Activated CD4-positive, alpha-beta T cell treated with anti-CD3 and anti-CD28 coated beads for 48 hours (primary cell): ENCODE measurements at places on chromosomes 13 and 19.

DNA sequence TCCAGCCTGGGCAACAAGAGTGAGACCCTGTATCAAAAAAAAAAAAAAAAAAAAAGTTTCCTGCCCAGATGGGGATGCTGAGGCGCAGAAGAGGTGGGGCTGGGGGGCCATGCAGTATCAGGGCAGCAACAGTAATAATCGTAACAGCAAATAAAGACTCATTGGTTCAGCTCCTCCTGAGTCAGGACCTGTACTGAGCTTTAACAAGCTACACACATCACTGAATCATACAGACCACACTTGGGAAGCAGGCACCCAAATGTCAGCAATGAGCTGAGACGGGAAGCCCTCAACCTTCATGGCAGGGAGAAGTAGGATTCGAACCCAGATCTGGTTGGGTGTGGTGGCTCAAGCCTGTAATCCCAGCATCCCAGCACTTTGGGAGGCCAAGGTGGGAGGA lies 10.6 kb upstream of the DPF1 start:
- DNase-seq: no peak

- DNase-seq: no peak
Measured at GRCh38 chr13:108120302-108120701, 95.0 kb downstream of the LIG4 start.

GRCh38 chr13:27379694-27380641 lies 44.5 kb upstream of the GTF3A start:
- peak; percentile 78 for DNase-seq

DNA sequence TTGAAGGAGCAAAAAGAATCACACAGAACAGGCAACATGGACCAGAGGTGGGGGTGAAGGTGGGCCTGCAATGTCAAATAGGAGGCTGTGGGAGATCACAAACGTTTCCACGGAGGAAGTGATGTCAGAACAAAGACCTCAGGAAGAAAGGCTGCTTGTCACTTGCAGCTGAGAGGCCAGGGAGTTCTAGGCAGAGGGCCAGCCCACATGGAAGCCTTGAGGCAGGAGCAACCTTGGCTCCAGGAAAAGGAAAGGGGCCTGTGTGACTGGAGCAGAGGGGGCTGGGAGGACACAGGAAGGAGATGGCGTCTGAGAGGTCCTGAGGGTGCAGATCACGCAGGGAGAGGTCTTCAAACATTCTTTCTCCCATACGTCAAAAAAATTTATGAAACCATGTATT lies 16.3 kb downstream of the ZNF160 start:
- DNase-seq: no peak

DNA sequence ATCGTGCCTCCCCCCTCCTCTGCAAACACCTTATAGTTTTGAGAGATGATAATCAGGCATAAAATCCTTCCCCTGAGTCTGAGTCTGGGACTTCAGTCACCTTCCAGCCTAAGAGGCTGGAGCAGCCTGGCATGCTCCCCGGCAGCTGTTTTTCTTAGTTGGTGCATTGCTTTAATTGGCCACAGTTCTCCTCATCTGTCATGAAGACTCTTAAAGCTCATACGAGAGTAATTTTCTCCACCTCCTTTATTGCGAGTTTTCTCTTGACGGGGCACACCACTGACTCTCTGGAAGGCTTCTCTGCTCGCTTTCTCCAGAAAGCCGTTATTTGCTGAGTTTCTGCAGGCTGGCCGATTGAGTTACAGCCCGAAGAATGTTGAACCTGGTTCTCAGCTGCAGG lies 310.5 kb downstream of the ATP8A2 start:
- DNase-seq: no peak

DNA sequence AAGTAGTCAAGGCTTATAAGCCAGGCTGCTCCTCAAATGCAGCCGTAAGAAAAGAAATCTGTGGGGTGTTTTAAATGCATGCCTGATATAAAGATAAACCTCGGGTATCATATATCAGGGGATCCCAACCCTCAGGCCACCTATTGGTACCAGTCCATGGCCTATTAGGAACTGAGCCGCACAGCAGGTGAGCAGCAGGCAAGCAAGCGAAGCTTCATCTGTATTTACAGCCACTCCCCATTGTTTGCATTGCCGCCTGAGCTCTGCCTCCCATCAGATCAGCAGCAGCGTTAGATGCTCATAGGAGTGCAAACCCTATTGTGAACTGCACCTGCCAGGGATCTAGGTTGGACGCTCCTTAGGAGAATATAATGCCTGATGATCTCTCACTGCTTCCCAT lies 233.5 kb upstream of the SERP2 start:
- no peak for DNase-seq

DNA sequence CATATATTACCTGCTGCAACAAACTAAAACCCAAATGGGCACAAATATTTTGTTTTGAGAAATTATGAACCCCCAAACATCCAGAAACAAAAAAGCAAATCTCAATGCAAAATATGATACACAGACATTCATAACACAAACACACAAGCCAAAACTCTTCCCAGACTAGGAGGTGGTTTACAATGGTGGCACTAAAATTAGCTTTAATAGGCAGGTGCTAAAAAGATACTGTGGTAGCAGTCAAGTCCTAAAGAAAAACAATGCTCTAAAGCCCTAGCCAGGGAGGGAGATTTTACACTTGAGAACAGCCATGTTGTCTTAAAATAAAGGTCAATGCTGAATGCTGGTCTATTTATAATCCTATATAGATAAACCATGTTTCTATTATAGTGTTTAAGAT lies 65.0 kb downstream of the DOCK9 start:
- no peak for DNase-seq

DNA sequence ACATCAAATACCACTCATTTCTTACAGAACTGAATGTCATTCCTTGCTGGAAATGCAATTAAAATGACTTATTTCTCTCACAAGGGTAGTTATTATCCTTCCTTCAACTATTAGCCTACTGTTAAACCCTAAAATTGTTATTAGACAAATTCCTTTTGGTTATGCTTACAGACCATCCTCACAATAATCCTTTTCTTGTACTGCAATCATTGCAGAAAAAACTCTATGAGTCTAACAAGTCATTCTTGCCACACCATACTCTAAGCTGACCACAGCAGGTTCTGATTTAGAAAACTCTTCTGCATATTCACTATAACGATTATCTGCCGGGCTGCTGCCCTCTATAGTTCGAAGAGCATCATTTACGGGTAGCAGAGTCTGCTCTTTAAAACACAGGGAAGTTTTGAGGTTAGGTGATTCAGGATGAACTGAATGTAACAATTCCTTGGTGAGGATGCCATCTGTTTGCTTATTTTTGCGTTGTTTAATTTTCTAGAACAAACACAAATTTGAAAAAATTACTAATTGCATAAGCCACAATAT lies 38.2 kb downstream of the MTMR6 start:
- DNase-seq: no peak

DNA sequence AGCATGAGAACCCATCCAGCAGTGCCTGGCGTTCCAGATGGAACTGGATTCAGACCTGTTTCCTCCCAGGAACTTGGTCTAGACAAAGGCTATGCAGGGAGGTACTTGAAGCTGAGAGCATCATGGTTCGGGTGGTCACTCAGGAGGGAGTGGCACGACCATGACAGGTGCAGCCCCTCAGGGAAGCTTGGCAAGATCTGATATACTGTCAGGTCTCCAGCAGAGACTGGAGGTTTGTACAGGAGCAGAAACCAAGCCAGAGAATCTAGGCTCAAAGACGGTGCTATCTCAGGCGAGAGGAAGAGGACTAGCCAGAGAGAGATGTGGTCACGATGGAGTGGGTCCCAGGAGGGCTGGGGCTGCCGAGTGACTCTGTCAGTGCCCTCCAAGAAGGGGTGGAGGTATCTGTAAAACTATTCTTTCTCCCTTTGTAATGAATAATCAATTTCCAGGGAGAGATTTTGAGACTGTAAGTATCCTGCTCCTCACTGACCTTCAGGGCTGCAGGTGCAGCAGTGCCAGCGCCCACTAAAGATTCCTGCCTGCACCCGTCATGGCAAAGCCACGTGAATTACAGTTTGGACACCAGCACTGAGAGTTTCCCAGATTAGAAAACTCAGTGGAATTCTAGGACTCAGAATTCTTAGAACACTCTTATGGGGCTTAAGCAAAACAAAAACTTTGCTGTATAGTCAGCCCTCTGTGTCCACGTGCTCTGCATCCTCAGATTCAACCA lies 10.2 kb upstream of the DCUN1D2 start:
- no peak for DNase-seq

DNA sequence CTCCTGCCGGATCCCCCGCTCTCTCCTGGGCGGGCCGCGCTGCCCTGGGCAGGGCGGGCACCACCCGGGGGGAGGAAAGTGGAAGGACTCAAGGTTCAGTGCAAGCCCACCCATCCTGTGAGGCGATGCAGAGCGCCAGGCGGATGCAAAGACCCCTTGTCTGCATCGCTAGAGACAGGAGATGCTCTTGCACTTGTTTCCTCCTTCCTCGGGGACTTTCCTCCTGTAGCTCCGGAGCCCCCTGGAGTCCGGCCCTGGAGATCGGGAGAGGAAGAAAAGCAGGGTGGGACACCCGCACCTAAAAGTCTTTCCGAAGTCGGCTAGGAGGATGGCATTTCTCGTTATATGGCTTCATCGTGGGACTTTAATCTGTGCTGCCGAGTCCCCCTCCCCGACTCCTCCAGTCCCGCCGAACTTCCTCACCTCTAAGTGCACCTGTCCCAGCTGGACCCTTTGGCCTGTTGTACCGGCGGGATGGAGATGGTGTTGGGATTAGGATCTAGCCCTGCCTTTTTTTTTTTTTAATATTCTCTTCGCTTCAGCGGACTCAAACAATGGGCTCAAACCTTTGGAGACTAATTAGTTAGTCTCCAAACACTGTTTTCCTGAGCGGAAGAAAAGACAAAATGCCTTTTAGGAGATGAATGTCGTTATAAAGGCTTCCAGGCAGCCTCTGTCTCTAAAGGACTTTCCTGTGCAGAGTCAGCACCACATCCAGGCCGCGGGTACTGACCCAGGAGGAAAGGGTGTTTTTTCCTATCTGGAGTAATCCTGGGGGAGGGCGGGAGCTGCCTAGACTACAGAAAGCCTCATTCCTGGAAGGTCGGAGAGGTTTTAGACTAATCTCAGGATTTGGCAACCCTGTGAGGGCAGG lies 725 bp downstream of the FAM124A start:
- DNase-seq: no peak

DNA sequence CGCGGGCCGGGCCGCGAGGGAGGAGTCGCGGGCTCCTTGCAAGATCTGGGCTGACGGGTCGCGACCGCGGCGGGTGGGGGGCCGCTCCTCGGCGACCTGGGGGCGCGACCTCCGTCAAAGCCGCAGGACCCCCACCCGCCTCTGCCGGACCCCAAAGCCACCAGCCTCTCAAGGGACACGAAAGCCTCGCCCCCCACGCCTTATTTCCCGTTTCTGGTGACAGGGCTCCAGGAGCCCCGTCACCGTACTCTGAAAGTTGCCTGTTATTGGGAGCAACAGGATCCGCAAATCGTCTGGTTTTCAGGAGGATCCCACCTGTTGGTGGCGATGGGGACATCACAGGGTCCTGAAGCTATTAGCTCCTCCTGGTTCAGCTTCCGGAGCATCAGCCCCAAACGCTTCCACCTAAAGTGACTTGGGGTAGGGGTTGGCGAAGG lies 530 bp downstream of the MAU2 start:
- peak; percentile 17 for DNase-seq

GRCh38 chr19:14164724-14165493 lies 28.5 kb upstream of the ASF1B start:
- no peak for DNase-seq

GRCh38 chr19:7652061-7652641 lies 15.2 kb downstream of the STXBP2 start:
- DNase-seq: peak; percentile 90

GRCh38 chr13:30111810-30112209 lies 195.5 kb downstream of the KATNAL1 start:
- peak; percentile 25 for DNase-seq

GRCh38 chr13:25179011-25179410 lies 6.9 kb upstream of the AMER2 start:
- no peak for DNase-seq

DNA sequence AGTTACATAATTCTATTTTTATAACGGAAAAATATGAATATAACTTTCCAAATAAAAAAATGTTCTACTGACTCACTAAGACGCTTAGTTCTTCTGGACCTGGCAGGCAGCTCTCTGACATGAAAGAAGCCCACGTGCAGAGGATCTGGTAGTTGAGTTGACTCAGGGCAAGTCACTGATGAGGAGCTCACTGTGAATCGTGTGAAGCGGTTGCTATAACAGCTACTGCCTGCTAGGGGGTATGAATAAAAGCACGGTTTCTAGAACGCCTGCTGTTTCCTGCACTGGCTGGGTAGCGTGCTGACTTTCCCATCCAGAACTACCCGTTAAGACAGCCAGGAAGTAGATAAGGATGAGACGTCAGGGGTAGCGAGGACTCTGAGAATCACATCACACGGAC lies 54.7 kb upstream of the WASF3 start:
- peak; percentile 63 for DNase-seq

GRCh38 chr19:18939922-18940768 lies 872 bp downstream of the HOMER3 start:
- DNase-seq: no peak

DNA sequence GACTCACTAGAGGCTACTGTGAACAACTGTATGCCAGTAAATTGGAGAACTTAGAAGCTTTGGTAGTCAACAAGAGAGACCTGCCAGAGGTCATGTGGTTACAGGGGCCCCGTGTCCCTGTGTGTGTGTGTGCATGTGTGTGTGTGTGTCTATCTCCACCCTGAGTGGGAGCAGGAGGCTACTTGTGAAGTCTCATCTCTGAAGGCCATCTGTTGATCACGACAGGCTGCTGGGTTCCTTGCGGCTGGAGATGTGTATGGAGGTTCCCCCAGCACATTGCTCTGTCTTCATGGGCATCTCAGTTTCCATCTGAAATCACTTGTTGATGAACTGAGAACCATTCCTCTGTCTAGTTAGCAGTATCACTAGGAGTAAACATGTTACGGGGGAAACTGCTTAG lies 58.2 kb upstream of the TEX29 start:
- DNase-seq: no peak

DNA sequence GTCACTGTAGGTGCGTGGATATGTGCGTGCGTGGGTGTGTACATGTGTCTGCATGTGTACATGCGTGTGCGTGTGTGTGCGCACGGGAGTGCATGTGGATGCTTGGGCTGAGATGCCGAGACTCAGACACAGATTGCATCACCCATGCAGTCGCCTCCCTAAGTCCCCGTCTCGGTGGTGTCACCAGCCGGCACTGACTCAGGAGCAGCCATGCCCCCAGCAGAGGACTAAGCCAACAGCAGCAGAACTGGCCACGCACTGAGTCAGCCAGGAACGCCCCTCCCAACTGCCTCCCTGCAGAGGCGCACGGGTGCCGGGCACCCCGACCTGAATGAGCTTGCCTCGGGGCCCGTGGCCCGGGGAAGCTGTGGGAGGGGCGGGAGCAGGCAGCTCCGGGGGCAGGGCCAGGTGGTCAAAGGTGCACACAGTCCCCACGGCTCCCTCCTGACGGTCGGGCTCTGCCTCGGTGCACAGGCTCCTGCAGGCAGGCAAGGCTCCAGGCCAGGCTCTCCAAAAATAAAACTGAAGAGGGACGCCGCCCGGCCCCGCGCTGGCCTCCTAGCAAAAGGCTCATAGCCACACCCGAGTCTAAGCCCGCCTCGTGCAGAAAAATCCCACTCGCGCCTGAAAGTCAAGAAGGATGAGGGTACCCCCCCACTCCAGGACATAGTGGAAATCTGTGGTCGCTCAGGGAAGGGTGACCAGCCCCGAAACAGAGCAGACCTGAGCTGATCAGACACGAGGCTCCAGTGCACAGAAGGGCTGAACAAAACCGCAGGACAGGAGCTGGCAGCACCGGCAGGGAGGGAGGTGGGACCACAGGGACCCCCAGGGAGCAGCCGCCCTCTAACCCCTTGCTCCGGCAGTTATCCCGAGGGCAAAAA lies 49.2 kb downstream of the GADD45B start:
- no peak for DNase-seq
